ENCODE measurements at places on chromosomes 1 and 21. TPM values are rescaled to one million over a fixed set of nuclear protein-coding genes. Genes with fewer than 3 reads are reported as not detected.

DNA sequence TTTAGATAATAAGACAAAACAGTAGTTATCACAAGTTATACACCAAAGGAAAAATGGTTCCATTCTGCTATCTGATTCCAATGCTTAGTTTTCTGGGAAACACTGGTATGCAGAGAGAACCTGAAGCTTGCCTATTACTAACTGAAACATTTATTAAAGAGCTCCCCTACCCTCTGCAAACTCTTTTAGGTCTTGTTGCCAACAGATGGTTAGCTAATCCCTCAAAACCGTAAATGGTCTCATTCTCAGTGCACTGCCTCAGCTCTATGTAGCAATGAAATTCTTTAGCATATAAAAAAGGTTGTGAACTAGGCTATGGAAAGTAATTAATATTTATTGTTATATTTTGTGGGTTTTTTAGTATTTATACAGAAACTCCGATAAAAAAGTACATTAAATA is 20.4 kb downstream of the C21orf91 start:
- DNase-seq: no peak

GRCh38 chr1:3945222-3945621 is 45.1 kb upstream of the C1orf174 start:
- no peak for DNase-seq

- no peak for DNase-seq
These were observed 10.4 kb downstream of the CLEC20A start for GRCh38 chr1:178486100-178487069.

GRCh38 chr1:235588916-235589515 is 60.6 kb downstream of the GNG4 start:
- no peak for DNase-seq

DNA sequence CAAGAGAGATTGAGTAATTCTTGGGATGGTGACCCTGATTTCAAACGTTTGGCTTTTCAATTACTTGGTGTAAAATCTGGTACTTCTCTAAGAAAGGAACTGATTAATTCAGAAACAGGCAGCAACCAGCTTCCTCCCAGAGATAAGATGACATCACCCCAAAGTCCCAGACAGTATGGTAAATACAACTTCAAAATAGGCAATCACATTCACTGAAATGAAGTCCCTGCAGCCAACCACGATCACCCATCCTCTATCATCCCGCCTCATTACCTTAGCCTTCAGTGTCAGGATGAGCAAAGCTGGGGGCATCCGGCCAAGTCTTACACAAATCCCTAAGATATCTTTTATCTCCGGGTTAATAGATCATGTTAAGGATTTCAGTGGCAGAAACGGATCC is 26.4 kb upstream of the RUNX1 start:
- DNase-seq: no peak

DNA sequence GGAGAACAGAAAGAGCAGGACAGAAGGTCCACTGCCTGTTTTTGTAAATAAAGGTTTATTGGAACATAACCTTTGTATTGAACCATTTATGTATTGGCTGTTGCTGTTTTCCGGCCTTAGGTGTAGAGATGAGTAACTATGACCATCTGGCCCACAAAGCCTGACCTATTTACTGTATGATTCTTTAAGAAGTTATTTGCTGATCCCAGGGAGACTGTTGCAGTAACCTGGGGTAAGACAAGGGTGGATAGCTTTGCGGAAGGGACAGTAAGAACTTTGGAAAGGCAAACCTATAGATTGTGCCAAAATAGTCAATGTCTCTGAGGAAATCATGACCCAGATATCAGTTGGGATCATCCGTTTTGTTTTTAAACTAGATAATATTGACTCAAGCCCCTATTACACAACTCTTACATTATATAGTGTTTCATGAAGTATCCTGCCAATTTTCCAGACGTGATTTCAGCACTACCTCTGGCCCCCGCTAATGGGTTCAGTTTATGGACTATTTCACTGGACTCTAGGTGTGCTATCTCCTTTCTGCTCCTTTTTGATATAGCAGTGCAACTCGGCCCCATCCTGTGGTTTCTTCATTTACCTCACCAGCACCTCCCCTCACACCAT is 20.8 kb upstream of the TLCD4 start:
- no peak for DNase-seq

GRCh38 chr1:26686795-26687194 is 9.0 kb upstream of the ARID1A start:
- no peak for DNase-seq

DNA sequence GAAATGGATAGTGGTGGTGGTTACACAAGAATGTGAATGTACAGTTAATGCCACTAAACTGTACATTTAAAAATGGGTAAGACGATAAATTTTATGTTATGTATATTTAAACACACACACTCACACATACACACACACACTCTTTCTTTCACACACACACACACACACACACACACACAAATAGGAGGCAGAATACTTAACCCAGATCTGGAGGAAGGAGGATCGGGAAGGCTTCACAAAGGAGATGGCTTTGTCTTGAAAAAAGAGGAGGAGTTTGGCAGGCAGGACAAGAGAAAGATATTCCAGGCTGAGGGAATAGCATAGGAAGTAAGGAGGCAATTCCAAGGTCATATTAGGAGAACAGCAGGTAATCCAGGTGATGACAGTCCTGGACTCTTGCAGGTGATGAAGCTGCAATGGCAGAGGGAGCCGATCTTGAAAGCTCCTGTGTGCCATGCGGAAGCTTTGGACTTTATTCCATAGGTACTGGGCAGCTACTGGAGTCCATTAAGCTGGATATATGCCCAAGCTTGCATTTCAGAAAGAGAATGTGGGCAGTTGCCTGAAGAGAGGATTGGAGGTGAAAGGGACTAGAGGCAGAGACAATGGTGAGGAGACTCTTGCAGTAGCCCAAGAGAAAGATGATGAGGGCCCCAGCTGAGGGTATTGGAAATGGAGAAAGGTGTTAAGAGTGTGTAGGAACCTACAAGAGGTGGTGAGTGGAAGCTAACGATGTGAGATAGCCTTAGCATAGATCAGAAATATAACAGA is 15.4 kb upstream of the LYST start:
- no peak for DNase-seq

- no peak for DNase-seq
These were observed 1.2 kb upstream of the DHCR24 start for GRCh38 chr1:54888080-54888733.

- peak; percentile 94 for DNase-seq
These were observed 2.9 kb upstream of the S100A2 start for GRCh38 chr1:153568367-153569099.

GRCh38 chr1:213103377-213104306 is 52.6 kb downstream of the RPS6KC1 start:
- DNase-seq: no peak

GRCh38 chr1:104156738-104157137 is 407.0 kb downstream of the AMY1C start:
- no peak for DNase-seq

DNA sequence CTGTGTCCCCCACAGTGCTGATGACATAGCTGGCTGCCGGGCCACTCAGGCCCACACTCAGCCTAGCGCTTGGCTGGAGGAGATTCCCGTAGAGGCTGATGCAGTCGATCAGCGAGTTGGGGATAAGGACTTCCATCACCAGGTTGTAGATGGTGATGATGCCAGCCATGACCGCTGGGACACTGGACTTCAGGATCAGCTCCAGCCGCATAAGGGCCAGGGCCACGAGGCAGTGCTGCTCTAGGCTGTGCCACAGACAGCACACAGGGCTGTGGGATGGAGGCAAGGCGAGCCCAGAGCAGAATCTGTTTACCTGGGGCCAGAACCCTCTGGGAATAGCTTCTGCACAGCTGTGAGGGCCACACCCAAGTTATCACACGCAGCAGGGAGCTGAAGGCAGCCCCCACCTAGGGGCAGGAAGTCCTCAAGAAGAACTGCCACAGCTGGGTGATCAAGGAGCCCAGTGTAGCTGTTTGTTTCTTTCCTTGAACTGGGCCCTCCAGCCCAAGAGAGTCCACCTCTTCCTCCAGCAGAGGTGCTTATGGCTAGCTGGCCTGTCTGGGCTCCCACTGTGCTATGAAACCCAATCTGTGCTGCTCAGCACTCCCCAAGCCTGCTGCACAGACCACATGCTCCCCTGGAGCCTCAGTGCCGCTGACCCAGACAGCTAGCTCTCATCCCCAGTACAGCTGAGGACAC is 6.2 kb downstream of the SLC2A1 start:
- DNase-seq: no peak

DNA sequence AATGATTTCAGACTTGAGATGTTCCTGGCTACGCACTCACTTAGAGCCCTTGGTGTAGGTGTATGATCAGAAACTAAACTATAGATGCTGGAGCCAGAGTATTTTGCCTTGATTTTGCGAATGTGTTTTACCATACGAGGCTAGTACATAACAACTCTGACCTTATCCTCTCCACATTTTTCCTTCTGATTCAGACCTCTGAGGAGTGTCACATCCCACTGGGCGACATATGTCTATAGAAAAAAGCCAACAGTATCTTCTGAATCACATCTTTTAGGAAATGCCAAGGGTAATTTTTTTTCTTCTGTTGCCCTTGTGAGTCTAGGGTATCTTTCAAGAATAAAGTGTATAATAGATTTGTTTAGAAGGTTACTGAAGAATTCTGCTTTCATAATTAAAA is 49.6 kb downstream of the AK4 start:
- no peak for DNase-seq

DNA sequence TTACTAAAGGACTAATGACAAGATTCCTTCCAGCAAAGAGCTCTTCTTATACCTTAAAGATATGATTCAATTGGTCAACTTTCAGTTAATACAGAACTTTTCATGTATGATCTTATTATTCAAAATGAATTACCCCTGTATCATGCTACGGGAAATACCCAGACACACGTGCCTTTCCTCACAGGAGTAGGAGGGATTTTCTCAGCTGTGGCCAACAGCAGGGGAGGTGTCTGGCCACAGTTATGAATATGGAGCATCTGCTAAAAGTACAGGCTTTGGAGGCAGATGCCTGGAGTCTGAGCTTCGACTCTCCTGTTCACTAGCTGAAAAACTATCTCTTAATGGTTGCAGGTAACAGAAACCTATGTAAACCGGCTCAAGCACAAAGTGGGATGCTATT is 53.6 kb downstream of the KIAA1614 start:
- no peak for DNase-seq

DNA sequence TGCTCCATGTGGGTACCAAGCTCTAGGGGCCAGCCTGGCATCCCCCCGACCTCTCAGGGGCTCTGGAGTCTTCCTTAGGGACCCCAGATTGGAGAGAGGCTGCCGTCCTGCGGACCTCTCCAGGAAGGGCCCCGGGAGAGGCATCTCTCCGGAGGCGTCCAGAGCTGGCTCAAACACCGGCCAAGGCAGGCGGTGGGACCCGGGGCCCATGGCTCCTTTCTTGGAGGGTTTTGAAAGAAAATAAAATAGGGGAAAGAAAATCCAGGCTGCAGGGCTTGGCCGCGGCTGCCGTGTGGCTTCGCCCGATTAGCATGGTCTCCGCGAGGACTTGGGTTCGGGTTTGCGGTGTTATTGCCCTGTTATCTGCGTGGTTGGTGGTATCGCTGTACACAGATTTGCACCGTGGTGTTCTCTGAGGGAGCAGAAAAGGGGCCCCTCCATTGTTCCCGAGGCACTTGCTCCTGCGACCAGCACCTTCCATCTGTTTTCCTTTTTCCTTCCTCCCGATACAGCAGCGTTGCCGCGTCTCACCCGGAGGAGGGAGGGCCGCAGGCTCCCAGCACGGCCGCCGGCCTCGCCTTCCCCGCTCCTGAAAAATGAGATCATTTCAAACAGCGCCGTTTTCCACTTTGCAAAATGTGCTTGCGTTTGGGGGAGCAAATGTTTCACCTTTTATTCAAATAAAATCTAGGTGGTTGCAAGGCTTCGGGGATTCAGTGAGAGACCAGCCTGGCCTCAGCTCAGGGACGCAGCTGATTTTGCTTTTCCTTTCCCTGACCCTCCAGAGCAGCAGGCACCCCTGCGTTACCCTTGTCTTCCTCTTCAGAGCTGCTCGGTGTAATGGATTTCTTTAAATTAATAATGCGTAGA is 86.3 kb downstream of the PRDM16 start:
- no peak for DNase-seq

GRCh38 chr1:55463814-55464475 is 248.8 kb upstream of the USP24 start:
- no peak for DNase-seq

DNA sequence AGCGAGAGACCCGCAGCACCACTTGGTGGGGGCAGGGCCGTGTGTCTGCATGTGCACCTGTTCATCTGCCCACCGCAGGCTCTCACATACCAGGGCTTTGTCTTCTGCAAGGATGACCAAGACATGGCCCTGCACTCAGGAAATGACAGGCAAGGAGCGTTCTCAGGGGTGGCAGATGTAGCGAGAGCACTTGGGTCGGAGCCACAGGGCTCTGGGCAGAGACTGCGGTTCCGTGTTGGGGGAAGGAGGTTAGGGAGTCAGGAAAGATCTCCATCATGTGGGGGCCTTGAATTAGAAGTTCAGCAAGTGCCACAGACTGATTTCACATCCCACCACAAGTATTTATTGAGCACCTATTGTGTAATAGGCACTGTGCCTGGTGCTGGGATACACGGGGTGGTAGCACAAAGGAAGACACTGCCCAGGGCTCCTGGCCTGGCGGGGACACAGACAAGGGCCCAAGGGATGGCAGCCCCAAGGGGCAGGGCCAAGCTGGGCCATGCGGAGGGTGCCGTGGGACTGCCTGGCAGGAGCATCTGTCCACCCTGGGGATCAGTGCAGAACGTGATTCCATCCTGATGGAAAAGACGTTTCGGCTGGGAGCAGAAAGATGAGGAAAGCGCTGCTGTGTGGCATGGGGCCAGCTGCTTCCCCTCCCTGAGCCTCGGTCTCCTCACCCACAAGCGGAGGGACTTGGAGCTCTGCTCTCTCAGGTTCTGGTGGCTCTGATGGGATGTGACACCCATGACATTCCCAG is 11.4 kb upstream of the SPSB1 start:
- peak; percentile 35 for DNase-seq

DNA sequence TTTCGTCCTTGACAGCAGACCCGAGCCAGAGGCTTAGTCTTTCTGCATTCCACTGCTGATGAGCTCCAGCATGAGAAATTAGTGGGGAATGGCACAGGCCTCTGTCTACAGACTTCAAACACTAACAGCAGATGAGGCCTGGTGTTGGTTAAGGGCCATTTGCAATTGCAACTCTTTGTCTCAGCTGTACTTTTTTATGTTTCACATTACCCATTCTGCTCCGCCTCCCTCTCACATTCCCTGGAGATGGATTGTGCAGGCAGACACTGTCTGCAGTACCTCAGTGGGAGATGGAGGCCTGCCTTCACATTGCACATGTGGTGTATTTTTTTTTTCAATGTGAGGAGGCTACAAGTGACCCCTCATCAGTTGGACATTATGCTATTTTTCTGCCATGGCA is 370.2 kb downstream of the DUSP10 start:
- DNase-seq: no peak

- DNase-seq: no peak
These were observed 40.8 kb upstream of the COL24A1 start for GRCh38 chr1:86197206-86197855.

HOOK1 gene
- total RNA-seq: 6.3 TPM

SLC22A15 gene
- 10.7 TPM for total RNA-seq

WNT3A gene
- not detected for total RNA-seq

ARHGEF19 gene
- 1.8 TPM for total RNA-seq

ADORA1 gene
- 12.5 TPM for total RNA-seq

FAM151A gene
- 2.1 TPM for total RNA-seq

SDF4 gene
- total RNA-seq: 110 TPM

GBP7 gene
- not detected for total RNA-seq

KLHDC9 gene
- 4.7 TPM for total RNA-seq

SYF2 gene
- 31.1 TPM for total RNA-seq

NUAK2 gene
- total RNA-seq: 1.2 TPM

OMA1 gene
- 32.9 TPM for total RNA-seq

Measured in Right ventricle myocardium superior (tissue), 1 donor.